Activated CD4-positive, alpha-beta T cell treated with anti-CD3 and anti-CD28 coated beads for 1 hour (primary cell): ENCODE measurements at places on chromosomes 2 and 18.

DNA sequence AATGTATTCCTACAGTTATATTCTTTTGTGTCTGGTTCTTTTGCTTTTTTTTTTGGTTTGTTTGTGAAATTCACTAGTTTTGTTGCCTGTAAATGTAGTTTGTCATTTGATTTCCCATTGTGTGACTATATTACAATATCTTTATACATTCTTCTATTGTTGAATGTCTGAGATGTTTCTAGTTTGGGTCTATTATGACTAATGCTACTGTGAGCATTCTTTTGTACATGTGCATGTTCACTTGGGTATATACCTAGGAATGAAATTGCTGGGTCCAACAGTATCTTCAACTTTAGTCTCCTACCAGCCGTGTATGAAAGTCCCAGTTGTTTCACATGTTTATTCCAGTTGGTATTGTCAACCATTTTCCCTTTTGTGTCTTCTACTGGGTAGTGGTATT lies 112.7 kb upstream of the RBMS1 start:
- DNase-seq = no peak

DNA sequence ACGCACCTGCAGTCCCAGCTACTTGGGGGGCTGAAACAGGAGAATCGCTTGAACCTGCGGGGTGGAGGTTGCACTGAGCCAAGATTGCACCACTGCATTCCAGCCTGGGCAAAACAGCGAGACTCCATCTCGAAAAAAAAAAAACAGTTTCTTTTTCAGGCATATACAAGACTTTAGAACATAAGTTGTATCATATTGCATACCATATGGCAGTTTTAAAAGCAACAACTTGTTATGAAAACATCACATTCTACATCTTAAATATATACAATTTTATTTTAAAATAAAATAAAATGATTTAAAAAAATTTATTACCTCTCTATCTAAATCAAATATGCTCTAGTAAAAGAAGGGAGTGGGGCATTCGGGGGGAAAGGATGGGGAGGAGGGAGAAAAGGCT lies 39.4 kb upstream of the SP5 start:
- DNase-seq = no peak

DNA sequence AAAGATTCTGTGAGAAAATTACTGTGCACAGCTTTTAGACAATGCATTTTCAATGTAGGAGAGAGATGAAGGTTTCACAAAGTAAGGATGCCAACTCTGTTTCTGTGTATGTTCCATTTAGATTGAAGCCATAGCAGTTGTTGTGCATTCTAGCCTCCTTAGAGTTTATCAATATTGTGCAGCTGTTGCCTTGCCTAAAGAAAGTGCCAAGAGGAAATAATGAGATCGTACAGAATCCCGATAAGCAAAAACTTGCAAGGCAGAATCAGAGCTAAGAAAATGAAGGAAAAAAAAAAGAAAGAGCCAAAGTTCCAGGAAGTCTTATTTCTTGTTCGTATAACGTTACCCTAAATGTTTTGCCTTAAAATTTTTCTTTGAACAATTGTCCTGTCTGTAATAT lies 965.0 kb downstream of the DCDC2C start:
- DNase-seq = no peak

GRCh38 chr2:42567806-42568400 lies 529 bp upstream of the MTA3 start:
- DNase-seq = no peak

DNA sequence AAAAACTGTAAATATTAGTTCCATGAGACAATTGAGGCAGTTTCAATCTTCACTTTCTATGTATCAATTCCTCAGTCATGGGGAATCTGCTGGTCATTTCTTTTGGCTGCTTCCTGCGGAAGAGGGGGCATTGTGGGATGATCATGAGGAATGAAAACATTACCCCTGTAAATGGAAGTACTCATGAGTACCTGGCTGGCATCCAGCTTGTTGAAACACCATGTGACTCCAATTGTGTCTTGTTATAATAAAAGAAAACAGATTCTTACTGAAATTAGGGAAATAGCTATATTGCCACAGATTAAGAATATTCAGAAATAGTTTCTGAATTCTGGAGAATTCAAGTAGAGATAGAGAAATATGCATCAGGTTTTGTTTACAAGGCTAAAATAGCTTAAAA lies 41.6 kb upstream of the GPR39 start:
- no peak for DNase-seq

GRCh38 chr2:38266382-38267061 lies 110.6 kb downstream of the ATL2 start:
- no peak for DNase-seq

GRCh38 chr2:202632682-202633290 lies 2.0 kb upstream of the FAM117B start:
- no peak for DNase-seq

- DNase-seq = no peak
Observed at GRCh38 chr18:9577361-9577760, 37.0 kb downstream of the PPP4R1 start.

DNA sequence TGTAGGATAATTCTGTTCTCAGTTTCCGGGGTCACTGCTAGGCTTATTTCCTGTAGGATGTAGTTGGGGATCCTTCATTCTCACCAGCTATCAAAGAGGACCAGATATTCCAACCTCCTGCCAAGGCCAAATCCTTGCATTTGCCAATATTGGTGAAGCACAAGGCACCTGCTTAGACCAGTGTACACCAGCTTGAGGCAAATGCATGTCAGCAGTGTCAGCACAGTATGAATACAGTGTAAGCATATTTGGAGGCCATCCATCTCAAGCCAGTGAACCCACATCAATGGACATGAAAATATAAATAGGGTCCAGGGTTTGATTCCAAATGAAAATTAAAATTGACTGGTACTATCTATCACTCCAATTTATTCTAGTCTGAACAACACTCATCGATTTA lies 88.0 kb upstream of the MAPRE2 start:
- no peak for DNase-seq

DNA sequence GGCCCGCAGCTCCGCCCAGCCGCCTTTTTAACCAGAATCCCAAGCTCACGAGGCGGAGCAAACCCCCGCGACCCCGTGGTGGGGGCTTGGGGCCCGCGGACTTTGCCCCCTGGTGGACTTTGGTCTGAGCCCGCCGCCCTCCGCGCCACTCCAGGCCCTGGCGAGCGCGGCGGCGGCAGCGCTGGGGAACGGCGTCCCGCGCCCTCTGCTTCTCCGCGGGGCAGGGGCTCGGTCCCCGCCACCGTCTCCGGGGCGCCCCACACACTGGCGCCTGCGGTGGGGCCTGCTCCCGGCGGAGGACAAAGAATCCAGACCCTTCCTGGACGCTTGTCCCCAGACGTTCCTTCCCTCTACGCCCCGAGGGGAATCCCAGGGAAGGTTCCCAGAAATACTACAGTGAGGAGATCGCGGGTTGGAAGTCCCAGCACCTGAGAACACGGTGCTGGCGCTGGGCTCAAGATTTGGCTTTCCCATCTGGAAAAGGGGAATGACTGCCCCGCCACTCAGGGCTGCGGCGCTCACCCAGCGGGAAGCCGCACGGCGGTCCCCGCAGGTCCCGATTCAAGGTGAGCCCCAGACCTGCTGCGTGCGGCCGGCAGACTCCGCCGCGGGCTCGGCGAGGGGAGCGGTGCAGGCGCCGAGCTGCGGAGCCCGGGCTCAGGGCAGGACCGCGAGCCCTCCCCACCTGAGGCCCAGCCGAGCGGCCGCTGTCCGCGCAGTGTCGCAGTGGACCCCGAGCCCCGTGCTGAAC lies at the start of gene HAAO:
Gene HAAO (minus strand): TSS at position 1 of the 751 bp plus-strand sequence. CDS start 47 bp downstream, outside the sequence.
- no peak for DNase-seq

- DNase-seq = no peak
Observed at GRCh38 chr2:9219027-9219445, 12.4 kb downstream of the ASAP2 start.

GRCh38 chr2:127671557-127672302 lies 3.6 kb downstream of the LIMS2 start:
- DNase-seq = no peak

GRCh38 chr2:201267278-201268030 lies 7.1 kb downstream of the CASP8 start:
- no peak for DNase-seq

- no peak for DNase-seq
Observed at GRCh38 chr18:24414349-24415003, 12.0 kb upstream of the IMPACT start.

- DNase-seq = no peak
Observed at GRCh38 chr18:8358033-8358765, 251.0 kb upstream of the RAB12 start.

DNA sequence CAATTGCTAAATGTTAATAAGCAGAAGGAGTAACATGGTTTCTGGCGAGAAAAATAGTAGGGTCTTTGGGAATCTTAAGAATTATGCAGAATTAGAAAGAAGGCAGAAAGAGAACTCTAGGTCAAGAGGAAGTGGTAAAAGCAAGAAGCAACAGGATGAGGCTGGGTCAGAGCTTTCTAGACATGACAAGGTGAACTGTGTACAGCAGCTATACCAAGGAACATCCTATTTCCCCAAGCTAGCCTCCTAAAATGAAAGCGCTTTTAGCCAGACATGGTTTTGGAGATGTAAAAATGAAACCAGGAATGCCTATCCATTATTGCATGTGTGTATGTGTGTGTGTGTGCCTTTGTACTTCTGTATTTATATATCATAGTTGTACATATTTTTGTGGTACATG lies 42.3 kb upstream of the STAT1 start:
- DNase-seq = no peak

GRCh38 chr2:183680573-183680972 lies 556.3 kb downstream of the NUP35 start:
- DNase-seq = no peak

DNA sequence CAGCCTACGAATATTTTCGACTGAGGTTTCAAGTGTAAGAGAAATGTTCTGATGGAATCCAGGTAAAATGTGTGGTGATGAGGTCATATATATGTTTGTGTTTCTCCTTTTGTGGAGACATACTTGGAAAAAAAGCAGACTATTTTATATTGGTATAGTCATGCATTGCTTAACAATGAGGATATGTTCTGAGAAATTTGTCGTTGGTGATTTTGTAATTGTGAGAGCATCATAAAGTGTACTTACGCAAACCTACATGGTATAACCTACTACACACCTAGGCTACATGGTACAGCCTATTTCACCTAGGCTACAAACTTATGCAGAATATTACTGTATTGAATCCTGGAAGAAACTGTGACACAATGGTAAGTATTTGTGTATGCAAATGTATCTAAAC lies 1849.9 kb upstream of the CELF4 start:
- no peak for DNase-seq

- DNase-seq = no peak
Observed at GRCh38 chr2:241977557-241978300, 108.2 kb downstream of the RTP5 start.

- no peak for DNase-seq
Observed at GRCh38 chr2:238761868-238762267, 86.0 kb upstream of the TWIST2 start.

GRCh38 chr2:181639686-181640085 lies 17.2 kb downstream of the CERKL start:
- no peak for DNase-seq

GRCh38 chr2:7437716-7438632 lies 520.8 kb downstream of the RNF144A start:
- DNase-seq = no peak

GRCh38 chr2:20027260-20027677 lies 14.8 kb upstream of the MATN3 start:
- no peak for DNase-seq

DNA sequence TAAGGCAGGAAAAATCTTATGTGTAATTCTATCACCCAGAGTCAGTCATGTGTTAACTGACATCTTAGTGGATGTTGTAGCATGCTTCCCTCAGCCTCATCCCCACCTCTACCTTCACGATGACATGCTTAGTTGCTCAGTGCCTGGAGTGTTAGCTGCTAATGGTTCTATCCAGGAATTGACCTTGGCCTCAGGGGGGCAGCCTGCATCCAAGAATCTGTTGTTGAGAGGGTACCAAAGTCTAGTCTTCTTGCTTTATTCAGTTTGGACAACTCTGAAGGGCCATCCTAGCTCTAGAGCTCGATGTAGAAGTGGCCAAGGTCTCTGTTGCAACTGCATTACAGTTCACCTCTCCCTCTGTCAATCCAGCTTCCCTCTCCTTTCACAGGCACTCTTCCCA lies 61.2 kb downstream of the ACYP2 start:
- DNase-seq = no peak

DNA sequence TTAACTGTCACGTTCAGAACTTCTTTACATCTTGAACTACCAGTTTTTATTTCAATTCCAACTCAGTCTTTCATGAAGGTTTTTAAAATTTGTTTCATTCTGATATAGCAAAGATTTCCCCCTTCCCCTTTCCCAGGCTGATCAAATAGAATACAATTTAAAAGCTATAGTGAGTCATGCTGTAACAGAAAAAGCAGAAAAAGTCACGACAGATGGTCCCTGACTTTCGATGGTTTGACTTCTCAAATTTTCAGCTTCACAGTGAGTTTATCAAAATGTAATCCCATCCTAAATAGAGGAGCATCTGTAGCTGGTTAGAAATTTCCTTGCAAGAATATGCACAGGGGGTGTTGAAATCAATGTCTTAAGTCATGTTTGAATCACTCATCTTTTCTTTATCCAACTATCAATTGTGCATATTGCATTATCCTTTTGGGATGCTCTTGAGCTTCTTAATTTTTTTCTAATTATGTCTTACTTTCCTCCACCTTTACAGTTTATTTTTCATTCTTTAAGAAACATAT lies 500.3 kb downstream of the LRP1B start:
- DNase-seq = no peak

DNA sequence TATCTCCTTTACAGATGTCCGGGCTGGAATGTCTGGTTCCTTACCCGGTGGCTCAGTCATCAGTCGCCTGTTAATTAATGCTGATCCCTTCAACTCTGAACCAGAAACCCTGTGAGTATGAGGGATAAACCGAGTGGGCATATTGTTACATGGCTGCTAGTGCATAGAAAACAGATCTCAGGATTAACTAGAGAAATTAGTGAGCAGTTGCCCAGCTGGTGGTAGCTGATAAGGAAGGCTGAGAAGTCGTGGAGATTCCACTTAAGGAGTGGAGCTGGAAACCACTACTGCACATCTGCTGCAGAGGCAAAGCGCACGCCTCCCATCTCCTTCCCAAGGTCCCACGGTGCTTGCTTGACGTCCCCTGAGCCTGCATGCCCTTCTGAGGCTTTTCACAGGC lies 97.7 kb downstream of the DGKD start:
- DNase-seq = no peak

GRCh38 chr2:328761-329160 lies 40.9 kb upstream of the ALKAL2 start:
- no peak for DNase-seq

- no peak for DNase-seq
Observed at GRCh38 chr2:77602771-77603170, 80.6 kb upstream of the LRRTM4 start.
